ENCODE measurements at places on chromosomes 6 and 20.

DNA sequence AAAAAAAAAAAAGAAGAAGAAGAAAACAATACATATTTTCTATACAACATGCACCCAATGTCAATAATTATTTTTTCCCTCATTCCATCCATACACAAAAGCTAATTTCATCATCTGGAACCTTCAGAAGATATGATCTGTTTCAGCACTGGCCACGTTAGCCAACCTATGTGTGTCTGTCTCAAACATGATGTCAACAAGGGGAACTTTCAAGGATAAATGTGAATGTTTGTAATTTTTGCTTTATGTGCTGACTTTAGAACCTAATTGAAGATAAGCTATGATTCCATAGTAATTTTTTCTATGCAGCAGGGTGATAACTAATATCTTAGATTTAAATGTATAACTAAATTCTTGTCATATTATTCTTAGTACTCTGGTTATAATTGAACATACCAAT is 37.9 kb downstream of the IPCEF1 start:
- no peak for DNase-seq

GRCh38 chr6:159701413-159701999 is 8.5 kb upstream of the SOD2 start:
- no peak for DNase-seq

DNA sequence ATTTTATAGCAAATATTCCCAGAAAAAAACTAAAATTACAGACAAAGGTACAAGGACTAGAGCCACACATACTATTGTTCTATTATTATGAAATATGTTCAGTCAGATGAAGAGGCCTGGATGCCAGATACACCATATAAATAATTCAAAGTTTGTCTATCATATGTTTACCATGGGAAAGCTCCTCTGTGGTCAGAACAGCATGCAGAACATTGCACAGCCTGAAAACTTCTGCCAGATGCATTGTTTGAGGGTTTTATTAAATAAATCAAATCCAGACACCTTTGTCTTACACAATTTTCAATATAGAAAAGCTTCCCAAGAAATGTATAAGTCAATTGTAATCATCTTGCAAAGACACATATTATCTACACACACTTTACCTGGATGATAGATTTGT is 35.0 kb upstream of the COL21A1 start:
- DNase-seq, result no peak

GRCh38 chr20:40697541-40697940 is 8.5 kb upstream of the MAFB start:
- no peak for DNase-seq

GRCh38 chr6:14721103-14721758 is 524.6 kb upstream of the JARID2 start:
- no peak for DNase-seq

- DNase-seq, result no peak
These were observed 20.9 kb downstream of the UTRN start for GRCh38 chr6:144305985-144306384.
